AG09309 (cell line): ENCODE measurements at places on chromosomes 7 and 10.

DNA sequence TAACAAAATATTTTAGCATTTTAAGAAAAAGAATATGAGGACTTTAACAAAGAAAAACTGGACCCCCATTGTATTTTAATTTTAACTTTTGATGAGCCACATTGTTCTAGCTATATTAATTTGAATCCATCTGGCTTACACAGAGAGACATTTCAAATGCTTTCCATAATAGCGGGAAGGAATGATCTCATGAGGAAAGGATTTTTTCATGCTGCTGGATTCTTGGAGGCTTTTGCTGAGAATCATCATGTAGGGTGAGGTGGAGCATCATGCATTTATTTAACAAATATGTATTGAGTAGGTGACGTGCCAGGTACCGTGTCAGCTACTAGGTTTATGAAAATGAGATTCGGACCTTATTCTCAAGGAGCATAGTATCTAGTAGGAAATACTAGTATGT, 1006.3 kb downstream of the SORCS1 start:
- no peak for DNase-seq

GRCh38 chr10:96285331-96285752, 14.0 kb upstream of the BLNK start:
- DNase-seq: no peak

GRCh38 chr10:48526846-48527505, 77.9 kb downstream of the ARHGAP22 start:
- no peak for DNase-seq

- peak; percentile 99 for DNase-seq
Observed at GRCh38 chr10:126252884-126253610, 135.2 kb downstream of the ADAM12 start.

DNA sequence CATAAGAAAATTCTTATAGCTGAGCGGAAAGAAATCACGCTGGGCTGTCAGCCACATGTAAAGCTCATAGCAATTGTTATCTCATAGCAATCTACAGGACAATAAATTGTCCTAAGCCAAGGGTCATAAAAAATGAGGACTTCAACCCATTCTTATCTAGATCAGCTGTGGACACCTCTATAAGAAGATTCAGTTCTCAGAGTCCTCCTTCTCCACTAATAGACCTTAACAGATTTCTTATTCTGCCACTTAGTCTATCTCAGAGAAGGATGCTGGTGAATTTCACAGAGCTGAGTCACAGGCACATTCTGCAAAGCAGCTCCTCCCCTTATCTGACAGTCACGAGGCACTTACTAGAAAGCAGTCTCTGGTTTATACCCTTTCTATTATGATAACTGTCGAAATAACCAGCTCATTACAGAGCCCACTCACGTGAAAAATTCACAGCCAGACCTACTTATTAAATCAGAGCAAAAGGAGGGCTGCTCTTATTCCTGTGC, 185.3 kb upstream of the PCLO start:
- no peak for DNase-seq

- DNase-seq: no peak
Observed at GRCh38 chr10:51602326-51602725, 97.1 kb downstream of the CSTF2T start.

- DNase-seq: peak; percentile 34
Observed at GRCh38 chr10:96587264-96588059, 650 bp upstream of the TM9SF3 start.

GRCh38 chr7:28891192-28891875, 66.8 kb downstream of the TRIL start:
- no peak for DNase-seq

GRCh38 chr10:127947211-127947610, 40.3 kb downstream of the PTPRE start:
- DNase-seq: no peak

- no peak for DNase-seq
Observed at GRCh38 chr10:128701381-128701780, 575.2 kb upstream of the MKI67 start.

GRCh38 chr7:95871075-95871848, 98.9 kb downstream of the DYNC1I1 start:
- DNase-seq: peak; percentile 5

GRCh38 chr10:120742373-120742772, 108.8 kb upstream of the WDR11 start:
- no peak for DNase-seq

- no peak for DNase-seq
Observed at GRCh38 chr10:94137747-94138146, 144.0 kb downstream of the PLCE1 start.

- DNase-seq: no peak
Observed at GRCh38 chr7:39249635-39250152, 272.0 kb downstream of the POU6F2 start.

GRCh38 chr7:30252885-30253795, 31.3 kb upstream of the ZNRF2 start:
- no peak for DNase-seq

DNA sequence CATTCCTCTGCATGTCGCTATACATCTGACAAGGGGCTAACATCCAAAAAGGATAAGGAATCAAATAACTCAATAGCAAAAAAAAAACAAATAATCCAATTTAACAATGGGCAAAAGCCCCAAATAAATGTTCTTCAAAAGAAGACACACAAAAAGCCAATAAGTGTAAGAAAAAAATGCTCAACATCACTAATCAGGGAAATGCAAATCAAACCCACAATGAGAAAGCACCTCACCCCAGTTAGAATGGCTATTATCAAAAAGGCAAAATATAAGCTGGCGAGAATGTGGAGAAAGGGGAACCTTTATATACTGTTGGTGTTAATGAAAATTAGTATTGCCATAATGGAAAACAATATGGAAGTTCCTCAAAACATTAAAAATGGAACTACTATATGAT, 14.3 kb downstream of the ARHGAP12 start:
- DNase-seq: no peak

- DNase-seq: no peak
Observed at GRCh38 chr7:4879396-4880081, 4.0 kb downstream of the RADIL start.

DNA sequence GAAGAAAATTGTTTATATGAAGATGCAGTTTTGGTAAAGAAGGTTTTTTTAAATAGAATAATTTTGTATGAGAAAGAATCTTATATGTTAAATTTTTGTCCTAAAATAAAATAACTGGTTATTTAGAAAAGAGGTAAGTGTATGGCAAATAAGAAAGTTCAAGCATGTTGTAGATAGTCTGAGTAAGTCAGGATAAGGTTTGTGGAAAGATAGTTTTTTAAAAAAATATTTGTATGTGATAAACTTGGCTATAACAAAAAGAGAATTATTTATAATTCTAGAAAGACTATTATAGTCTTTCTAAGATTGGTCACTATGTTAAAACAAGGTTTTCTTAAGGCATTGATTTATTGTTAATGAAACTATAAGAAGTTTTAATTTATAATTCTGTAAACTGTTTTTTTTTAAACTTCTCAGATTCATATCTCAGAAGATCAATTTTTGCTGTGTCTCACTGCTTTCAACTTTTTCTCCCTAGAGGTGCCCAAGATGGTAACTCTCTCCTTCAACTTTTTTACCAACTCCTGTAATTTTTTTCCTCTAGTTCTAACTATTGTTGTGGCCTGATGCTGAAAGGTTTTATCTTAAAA, 698.6 kb downstream of the CCSER2 start:
- no peak for DNase-seq
